Caudate nucleus (tissue), 63 donors: ENCODE measurements at places on chromosomes 11 and 22.

- no peak for DNase-seq
Observed at GRCh38 chr11:80281194-80281593, 840.4 kb upstream of the TENM4 start.

- DNase-seq, result no peak
Observed at GRCh38 chr11:65442842-65443331, 20.3 kb downstream of the NEAT1 start.

DNA sequence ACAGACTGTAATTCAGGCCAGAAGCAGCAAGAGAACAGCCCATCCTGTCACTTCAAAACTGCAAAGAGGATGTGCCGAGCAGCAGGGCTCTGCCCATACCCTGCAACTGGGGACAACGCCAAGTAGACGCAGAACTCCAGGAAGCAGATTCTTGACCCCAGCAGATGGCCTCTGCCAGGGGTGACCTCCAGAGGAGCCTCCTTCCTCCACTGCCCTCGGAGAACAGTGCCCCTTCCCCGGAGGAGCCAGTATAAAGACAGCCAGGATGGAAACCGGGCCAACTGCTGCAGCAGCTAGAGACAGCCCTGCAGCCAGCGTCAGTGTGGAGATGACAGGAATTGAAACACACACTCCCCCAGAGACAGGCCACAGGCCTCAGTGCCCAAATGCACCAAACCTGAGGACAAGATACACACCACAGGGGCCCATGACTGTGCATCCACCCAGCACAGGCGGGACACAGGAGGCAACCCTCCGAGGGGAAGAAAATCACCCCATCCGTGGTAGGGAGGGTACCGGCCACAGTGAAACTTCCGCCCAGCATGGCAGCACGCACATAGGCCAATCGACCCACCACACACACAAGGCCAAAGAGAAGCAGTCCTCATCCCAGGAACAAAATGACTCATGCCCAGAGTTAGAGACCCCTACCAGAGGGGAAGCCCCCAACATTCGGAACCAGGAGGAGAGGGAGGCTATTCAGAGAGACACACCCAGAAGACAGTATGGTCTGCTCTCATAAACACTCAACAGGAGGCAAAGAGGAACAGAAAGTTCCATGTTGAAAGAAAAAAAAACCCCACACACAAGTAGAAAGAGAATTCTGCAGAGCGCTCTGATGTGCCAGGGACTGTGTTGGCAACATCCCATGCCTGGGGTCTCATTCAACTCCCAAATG is 5.6 kb downstream of the AHNAK start:
- DNase-seq, result no peak

DNA sequence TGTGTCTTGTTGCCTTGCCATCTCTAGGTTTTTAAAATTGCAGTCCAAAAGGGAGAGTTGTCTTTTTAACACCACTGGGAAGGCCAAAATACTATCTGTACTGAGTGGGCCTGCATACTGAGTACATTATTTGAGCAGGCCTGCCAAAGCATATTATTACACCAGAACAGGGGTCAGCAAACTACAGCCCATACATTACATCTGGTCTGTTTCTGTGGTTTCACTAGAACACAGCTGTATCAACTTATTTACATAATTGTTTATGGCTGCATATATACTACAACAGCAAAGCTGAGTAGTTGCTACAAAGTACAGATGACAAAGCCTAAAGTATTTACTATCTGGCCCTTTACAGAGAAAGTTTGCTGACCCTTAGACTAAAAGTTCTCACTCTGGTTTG is 74.0 kb downstream of the USP35 start:
- DNase-seq, result no peak

- no peak for DNase-seq
Observed at GRCh38 chr22:33515795-33516194, 404.5 kb downstream of the LARGE1 start.
